ENCODE measurements at places on chromosomes 1 and 21. TPM values are rescaled to one million over a fixed set of nuclear protein-coding genes. Genes with fewer than 3 reads are reported as not detected.

Gene OR6Y1
- not detected for total RNA-seq

Gene CCDC17
- 20.3 TPM for total RNA-seq

Gene FCRL4
- not detected for total RNA-seq

Gene S100A3
- 4.5 TPM for total RNA-seq

Gene AIM2
- 2.4 TPM for total RNA-seq

Gene RAB3B
- 0.06 TPM for total RNA-seq

Gene EDARADD
- 0.89 TPM for total RNA-seq

Gene CSF3R
- 214 TPM for total RNA-seq

Gene LMX1A
- 0.21 TPM for total RNA-seq

Gene OR10T2
- not detected for total RNA-seq

Gene OLFM3
- total RNA-seq = not detected

Gene LCE1D
- not detected for total RNA-seq

Gene AGO1
- 26.9 TPM for total RNA-seq

Gene OR4F16
- not detected for total RNA-seq

Gene ZNF593OS
- not detected for total RNA-seq

Gene TMCO4
- 26.3 TPM for total RNA-seq

Gene CD1B
- not detected for total RNA-seq

Gene CD34
- total RNA-seq = 44.6 TPM

Gene SYDE2
- 21.3 TPM for total RNA-seq

Gene ITLN2
- 30.7 TPM for total RNA-seq

Gene SLC19A2
- 11.1 TPM for total RNA-seq

Gene SLC9C2
- 1.4 TPM for total RNA-seq

Gene BARHL2
- total RNA-seq = not detected

Gene IL22RA1
- total RNA-seq = 0.83 TPM

Gene TMEM52
- total RNA-seq = 1.4 TPM

Gene CD53
- total RNA-seq = 228 TPM

Gene MFAP2
- 11.9 TPM for total RNA-seq

Gene NR5A2
- 1.4 TPM for total RNA-seq
